ENCODE measurements at places on chromosomes 13 and 19. TPM values are rescaled to one million over a fixed set of nuclear protein-coding genes. Genes with fewer than 3 reads are reported as not detected.

The SWSAP1 gene
- 1.7 TPM for total RNA-seq

The CNN1 gene
- 6.3 TPM for total RNA-seq

The PARP4 gene
- 38.2 TPM for total RNA-seq

The CEBPA gene
- total RNA-seq: 0.86 TPM

The FSD1 gene
- total RNA-seq: 2.6 TPM

The SPRED3 gene
- 1.5 TPM for total RNA-seq

The RNF17 gene
- total RNA-seq: not detected

The ZNF121 gene
- total RNA-seq: 44.3 TPM

The REEP6 gene
- total RNA-seq: 7.4 TPM

The CBARP gene
- total RNA-seq: 4.0 TPM

The KIR2DL3 gene
- not detected for total RNA-seq

The CYP2A7 gene
- total RNA-seq: not detected

The C13orf42 gene
- total RNA-seq: not detected

The ZNF773 gene
- 16.2 TPM for total RNA-seq

DNA sequence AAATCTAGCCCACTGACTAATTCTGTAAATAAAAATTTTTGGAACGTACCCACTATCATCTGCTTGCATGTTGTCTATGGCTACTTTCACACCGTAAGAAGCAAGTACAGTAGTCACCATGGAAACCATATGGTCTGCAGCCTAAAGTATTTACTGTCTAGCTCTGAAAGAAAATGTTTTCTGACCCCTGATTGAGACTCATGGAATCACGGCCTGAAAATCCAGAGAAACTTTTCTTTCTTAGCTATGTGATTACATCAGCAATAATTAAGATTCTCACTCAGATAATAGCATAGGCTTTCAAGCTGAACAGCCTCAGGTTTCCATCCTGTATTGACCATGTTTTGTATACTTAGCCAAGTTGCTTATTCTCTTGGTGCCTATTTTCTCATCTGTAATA lies 264.6 kb downstream of the NHLRC3 start:
- no peak for DNase-seq

DNA sequence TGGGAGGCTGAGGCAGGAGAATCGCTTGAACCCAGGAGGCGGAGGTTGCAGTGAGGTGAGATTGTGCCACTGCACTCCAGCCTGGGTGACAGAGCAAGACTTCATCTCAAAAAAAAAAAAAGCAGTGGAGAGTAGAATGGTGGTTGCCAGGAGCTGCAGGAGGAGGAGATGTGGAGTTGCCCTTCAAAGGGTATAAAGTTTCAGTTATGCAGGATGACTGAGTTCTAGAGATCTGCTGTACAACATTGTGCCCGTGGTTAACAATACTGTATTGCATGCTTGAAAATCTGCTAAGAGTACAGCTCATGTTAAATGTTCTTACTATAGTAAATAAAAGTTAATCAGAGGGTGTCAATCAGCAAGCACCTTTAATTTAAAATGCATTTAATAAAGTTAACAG lies 28.4 kb upstream of the LATS2 start:
- DNase-seq: no peak

DNA sequence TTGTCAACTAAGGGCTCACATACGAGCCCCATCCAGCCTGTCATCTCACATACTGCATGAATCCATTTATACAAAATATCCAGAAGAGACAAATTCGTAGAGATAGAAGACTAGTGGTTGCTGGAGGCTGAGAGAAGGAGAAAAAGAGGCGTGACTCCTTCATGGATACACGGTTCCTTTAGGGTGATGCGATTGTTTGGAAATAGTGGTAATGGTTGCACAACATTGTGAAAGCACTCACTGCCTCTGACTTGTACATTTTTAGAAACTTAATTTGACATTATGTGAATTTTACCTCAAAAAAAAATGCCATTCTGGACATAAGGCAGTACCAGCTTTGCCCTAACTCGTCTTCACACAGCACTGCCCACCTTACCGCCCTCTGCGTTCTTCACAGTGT lies 27.3 kb downstream of the IGFL1 start:
- DNase-seq: no peak

DNA sequence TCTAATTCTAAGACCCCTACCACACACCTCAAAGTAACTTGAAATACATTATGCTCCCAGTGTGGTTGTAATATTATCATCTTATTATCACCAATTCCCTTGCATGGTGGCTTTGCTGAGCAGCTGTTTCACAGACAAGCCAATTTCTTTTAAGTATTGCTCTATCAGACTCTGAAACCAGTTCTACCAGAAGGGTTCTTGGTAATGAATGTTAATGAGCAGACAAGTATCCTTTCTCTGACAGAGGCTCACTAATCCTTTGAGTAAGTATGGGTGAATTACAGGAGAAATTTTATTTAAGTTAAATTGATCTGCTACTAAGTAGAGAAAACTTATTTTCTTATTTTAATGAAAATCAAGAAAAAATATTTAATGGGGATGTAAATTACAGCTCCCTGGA lies 326.0 kb downstream of the GPC6 start:
- DNase-seq: peak; percentile 31

GRCh38 chr19:15108845-15109767 lies 1.9 kb downstream of the SYDE1 start:
- DNase-seq: no peak

DNA sequence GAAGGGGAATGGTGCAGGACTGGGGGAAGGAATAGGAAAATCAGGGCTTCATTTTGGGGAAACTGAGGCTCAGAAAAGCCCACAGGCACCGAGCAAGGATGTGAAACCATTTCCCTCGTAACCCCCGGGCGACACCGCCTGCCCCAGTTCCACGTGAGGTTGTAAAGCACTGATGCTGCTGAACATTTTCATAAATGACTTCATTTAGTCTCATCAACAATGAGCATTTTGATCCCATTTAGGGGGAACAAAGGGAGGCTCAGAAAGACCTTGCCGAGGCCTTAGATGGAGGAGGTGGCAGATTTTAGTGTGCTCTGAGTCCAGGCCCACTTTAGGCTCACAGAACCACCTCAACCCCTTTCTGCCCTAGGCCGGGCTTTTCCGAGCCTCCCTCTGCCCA lies 20.5 kb upstream of the FBXO27 start:
- DNase-seq: no peak

- DNase-seq: no peak
These were observed 1186.3 kb downstream of the EFNB2 start for GRCh38 chr13:105349082-105349723.

DNA sequence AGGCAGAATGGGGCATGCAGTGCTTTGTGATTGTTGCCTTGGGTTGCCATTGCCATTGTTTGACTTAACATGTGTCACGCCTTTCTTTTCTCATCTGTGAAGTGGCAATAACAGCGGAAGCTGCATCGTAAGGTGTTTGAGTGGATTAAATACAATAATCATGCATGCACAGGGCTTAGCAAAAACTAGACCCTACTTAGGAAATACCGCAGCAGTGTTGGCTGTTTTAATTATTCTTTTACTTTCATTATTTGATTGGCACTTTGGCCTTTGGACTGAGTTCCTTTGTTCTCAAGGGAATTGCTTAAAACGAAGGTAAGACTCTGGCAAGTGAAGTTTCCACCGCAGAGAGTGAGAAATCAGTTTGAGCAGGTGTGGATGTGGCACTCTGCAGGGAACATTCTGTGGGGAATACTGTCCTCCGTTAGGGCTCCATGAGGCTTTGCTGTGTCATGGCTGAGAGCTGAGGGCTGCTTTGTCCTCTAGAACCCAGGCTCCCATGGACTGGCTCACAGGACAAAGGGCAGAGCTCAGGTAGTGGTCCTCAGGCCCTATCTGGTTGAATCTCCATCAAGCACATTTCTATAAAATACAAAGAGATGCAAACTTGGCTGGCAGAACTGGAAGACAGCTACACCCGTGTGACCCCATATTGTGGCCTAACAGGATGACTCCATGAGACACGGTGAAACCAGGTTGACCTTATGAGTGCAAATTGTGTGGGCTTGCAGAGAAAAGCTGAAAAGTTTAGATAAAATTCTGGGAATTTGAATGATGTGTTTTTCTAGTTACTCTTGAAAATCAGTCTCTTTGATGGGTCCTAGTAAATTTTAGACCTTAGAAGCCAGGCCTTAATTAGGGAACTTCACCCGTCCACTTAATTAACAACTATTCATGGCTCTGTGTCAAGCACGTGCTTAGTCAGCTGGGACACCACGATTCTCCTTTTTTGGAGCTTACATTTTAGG lies 407.2 kb downstream of the KCNRG start:
- DNase-seq: no peak

DNA sequence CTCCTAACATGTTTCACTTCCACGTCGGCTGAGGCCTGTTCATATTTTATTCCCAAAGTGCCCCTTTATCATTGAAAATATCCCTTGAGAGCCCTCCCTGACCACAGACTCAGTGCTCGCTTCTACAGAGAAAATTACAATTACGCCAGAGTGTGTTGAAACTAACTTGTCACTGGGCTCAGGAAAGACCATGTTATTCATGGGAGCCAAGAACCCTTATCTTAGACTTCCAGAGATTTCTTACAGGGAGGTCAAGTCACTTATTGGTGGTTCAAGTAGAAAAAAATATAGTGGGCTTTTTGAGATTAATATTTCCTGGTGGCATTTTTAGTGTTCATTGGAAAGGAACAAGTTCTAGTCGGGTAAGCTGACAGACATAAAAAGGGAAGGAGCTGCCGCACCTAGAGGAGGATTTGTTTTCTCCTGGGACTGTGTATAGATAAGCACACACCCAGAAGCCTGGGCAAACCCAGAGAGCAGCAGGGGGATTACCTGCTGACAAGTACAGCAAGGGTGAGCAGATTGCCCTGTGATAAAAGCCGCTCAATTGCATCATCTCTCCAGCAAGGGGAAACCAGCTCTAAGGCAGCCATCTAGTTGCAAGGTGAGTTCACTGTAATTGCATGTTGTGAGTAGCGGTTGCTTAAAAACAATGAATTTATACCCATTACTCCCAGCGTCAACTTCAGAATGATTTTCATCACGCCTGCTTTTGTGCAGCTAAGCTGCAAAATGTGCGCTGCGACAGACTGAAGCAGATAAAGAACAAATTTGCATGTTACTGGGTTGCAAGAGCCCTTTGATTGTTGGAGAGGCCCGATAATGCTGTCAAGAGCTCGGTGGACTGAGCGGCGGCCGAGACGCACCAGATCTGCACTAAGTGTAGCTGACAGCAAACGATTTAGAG lies 46.2 kb downstream of the DCT start:
- no peak for DNase-seq

- no peak for DNase-seq
These were observed 120.7 kb upstream of the OBI1 start for GRCh38 chr13:78779608-78780007.

- DNase-seq: no peak
These were observed 3.5 kb downstream of the TMEM255B start for GRCh38 chr13:113762538-113762937.

DNA sequence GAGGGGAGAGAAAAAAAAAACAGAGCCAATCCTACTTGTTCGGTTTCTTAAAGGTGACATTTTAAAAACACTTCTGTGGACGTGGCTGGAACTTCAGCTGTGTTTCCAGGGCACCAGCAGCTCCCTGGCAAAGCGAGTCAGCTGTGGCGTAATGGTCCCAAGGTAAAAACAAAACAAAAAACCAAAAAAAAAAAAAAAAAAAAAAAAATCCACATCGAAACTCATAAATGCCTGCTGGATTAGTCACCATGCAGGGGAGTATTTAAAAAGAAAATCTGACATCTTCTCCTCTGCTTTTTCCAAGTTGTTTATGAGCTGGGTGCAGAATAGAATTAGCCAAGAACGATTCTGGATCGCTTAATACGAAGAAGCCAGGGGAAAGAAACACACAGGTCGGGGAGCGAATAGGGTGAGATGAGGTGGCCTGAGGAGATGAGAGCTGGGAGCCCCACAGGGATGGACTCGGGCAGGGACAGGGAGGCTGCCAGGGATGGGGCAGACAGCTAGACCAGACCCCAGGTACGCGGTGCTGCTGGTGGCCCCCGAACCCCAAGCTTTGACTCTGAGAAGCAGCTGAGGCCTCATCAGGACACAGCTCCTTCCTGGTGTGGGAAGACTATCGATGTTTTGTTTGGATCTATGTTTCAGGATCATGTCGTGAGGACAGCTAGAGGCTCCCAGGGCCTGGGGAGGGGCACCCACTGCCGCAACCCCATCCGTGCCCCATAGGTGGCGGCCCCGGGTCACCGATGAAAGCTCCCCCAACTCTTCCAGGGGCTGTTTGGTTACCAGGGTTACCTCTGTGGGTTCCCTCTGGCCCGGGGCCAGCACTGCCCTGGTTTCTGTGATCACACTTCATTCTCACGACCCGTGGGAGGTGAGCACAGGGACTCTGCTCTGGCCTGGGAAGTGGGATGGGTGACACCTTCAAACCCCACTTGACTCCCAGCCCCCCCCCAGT lies 3.1 kb upstream of the CTXN1 start:
- peak; percentile 56 for DNase-seq

DNA sequence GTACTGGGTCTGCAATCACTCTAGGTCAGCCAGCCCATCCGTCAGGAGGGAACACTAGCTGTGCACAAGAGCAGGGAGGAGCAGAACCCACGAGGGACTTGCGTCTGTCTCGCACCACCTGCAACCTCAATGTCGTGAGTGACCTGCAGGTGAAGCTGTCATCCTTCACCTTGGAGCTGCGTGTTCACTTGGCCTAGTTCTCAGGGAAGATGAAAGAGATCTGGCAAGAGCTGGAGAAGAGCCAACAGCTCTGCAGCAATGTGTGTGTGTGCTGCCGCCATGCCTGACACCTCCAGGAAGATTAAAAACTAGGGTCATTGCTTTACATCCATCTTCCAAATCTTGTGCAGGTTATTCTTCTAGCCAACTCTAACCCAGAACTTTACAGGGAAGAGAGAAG lies 117.6 kb upstream of the MRI1 start:
- DNase-seq: no peak

All from myocyte (in vitro differentiated cells).